ENCODE measurements at places on chromosomes 11 and 22.

GRCh38 chr11:45778341-45778740, 26.6 kb upstream of the SLC35C1 start:
- DNase-seq: no peak

DNA sequence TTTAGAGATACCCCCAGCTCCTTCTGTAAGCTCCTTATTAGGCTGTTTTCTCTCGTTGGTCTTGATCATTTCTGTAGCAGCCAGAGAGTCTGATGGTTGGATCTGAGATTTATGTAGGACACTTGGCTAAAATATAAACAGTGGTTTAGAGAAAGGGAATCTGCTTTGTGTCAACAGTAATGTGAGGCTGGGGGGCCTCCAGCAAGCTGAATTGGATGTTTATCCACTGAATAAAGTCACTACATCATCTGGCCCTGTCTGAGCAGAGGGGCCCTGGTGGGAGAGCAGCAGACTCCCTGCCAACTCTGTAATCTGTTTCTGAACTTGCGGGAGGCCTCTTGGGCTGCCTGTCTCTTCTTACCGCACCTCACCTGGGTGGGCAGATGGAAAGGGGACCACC, 328.5 kb upstream of the PLET1 start:
- DNase-seq: no peak

DNA sequence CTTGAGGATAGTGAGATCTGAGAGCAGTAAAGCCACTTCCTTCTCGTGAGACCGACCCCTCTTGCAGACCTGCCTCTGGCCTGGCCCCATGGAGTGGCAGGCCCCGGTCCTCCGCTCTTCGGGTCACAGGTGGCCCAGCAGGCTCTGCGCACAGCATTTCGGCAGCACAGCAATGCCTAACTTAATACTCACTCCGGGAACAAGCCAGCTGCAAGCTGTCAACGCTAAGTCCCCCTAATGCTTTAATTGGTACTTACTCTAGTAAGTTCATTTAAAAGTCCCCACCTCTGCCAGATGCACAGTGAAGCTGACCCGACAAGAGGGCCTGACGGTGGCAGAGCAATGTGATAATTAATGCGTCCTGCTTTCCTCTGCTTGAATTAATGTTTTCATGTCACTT, 349.3 kb upstream of the B3GAT1 start:
- no peak for DNase-seq

- DNase-seq: peak; percentile 18
These were observed 42.0 kb downstream of the CD82 start for GRCh38 chr11:44607319-44607962.

DNA sequence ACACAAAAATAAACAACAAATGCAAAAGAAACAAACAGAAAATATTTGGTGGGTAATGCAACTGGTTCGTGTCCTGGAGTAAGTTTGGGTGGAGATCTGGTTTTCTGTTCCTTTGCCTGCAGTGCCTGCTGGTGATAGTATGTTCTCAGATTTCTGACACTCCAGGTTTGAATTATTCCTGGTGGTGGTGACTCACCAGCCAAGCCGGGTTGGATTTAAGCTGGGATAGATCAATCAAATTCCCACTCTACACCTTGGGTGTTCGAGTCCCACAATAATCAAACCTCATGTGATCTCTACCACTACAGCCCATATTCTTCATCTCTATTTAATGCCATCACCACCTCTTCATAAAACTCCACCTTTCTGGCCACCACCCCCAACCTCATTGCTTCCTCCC, 421.8 kb downstream of the NTM start:
- DNase-seq: no peak

GRCh38 chr11:117417342-117417741, 89.7 kb downstream of the CEP164 start:
- DNase-seq: no peak

- DNase-seq: no peak
These were observed 43.8 kb downstream of the FLI1 start for GRCh38 chr11:128737704-128738103.

DNA sequence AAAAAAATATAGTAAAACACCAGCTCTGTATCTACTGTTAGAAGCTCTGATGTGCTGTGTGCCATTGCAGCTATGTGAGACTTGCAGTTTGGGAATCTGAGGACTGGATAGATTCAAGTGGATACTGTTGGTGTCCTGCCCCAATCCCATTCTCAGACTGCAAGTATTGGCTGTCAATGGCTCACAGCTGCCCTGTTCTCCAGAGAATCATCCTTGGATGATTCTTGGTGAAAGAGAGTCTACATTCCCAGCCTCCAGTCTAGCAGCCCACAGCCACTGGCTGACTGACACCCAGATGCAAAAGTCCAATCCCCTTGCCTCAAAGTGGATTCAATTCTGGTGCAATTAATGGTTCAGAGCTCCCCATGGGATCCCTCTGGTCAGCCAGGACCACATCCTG, 206.1 kb upstream of the MTNR1B start:
- DNase-seq: no peak

DNA sequence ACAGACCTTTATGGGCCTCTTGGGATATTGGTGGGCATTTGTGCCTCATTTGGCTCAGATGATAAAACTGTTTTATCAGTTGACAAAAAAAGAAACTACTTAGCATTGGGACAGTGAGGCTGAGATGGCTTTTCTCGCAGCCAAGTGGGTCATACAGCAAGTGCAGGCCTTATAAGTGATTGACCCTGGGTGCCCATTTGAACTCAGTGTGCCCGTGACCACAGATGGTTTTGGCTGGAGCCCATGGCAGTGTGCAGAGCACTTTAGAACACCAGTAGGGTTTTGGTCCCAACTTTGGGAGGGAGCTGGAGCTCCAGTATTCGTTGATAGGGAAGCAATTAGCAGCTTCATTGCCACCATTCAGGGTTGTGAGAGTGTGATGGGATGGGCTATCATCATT, 404.5 kb upstream of the LARGE1 start:
- DNase-seq: no peak

DNA sequence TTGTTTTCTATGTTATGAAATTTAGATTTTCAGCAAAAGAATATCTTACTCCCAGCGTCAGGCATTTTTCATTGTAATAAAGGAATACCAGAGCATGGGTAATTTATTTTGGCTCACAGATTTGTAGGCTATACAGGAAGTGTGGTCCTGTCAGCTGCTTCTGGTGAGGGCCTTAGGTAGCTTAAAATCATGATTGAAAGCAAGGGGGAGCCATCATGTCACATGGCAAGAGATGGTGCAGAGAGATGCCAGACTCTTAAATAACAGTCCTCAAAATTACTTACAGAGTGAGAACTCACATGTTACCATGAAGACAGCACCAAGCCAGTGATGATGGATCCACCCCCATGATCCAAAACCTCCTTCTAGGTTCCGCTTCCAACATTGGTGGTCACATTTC, 825.0 kb upstream of the CHORDC1 start:
- no peak for DNase-seq

DNA sequence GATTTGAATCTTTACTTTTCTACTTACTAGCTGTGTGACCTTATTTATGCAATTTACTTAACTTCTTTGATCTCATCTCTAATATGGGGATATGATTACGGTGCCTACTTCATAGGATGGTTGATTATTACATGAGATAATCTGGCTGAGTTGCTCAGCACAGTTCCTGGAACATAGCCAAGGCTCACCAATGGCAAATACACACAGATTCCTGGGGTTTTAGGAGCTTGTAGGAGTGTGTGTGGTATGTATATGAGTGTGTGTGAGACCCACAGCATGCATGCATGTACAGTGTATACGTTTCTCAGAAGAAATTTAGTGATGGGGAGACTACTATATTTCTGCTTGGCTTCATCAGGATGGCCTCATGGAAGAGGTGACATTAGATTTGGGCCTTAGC, 256.9 kb downstream of the KIRREL3 start:
- DNase-seq: no peak

- no peak for DNase-seq
These were observed 2.5 kb downstream of the MIF start for GRCh38 chr22:23896523-23897186.

GRCh38 chr11:119797123-119797611, 68.2 kb upstream of the NECTIN1 start:
- DNase-seq: no peak

DNA sequence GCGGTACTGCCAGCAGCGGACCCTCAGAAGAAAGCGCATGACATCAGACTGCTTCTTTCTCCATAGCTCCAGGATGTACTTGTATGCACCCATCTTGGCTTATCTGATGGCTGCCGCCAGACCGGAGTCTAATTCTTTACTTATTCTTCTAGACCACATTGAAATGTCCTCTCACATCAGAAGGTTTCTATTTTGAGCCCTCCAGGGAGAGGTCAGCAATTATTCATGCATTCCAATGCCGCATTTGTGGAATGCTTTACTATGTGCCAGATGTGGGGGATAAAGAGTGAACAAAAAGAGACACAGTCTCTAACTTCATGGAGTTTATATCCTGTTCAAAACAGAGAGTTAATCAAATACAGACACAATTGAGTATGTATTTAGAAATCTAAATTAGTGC, 230.1 kb downstream of the MIAT start:
- peak; percentile 87 for DNase-seq

- peak; percentile 9 for DNase-seq
These were observed 48.4 kb downstream of the ELP4 start for GRCh38 chr11:31558001-31558400.

DNA sequence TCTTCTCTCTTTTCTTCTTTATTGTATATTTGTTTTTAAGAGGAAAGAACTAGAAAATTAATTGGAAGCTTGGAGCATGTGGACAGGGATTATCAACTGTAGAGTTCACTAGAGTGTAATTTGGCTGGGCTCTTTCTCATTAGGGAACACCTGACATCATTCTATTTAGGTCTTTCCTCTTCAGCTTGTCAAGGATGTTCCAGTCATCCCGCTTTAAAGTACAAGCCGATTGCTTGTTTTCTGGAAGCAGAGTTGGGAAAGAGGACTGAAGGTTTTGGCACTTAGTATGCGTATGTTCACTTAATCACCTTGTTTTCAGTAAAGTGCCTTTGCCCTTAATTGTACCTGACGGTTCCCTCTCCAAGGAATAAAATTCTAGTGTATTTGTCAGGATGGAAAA, 111.6 kb downstream of the WNT11 start:
- DNase-seq: no peak

DNA sequence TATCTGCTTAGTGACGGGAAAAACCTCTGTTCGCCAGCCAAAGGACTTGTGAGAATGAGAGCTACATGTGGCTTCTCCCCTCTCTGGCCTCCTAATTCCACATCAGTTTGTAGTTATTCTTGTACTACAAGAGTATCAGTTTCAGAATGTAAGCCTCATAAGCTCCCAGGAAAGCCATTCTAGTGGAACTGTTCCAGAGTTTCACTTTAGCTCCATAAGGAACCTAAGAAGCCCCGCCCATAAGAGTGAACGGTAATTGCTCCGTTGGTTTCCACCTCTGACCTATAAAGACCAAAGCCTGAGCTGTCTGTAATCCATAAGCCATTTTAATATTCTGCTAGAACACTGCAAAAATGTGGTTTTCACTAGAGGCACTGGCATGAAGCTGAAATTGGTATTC, 53.0 kb downstream of the SIK3 start:
- peak; percentile 64 for DNase-seq

DNA sequence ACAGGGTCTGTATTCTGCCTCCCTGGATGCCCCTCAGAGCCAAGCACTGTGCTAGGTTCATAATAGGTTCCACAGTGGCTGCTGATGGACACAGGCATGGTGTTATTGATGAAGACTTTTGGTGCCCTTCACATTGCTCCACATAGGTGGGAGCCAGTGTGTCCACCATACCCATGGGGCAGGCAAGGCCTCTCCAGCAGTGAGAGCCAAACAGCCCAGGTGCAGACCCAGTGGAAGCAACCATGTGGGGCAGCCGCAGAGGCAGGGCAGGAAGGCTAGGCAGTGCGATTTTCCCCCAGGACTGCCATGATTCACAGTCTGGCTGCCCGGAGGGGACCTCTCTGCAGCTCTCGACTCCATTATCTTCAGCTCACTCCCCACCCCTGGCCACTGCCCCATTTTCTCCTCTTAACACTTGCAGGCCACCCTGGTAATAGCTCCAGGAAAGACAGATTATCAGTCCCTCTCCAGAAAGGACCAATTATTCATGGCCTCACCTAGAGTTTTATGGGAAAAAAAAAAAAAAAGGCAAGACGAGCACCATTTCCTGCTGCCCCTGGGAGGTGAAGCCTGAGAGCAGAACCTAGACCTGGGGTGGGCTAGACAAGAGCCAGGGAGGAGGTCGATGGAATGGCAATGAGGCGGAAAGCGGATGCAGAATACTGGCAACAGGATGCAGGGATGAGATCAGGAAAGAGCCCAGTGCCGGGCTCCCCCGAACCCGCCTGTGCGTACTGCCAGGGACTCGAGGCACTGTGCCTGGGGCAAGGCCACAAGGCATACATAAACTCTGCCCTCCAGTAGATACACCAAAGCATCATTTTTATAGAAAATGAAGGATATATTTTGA, 343.0 kb upstream of the NCAM1 start:
- no peak for DNase-seq

- DNase-seq: peak; percentile 5
These were observed 27.2 kb upstream of the PDGFD start for GRCh38 chr11:104191124-104191523.

DNA sequence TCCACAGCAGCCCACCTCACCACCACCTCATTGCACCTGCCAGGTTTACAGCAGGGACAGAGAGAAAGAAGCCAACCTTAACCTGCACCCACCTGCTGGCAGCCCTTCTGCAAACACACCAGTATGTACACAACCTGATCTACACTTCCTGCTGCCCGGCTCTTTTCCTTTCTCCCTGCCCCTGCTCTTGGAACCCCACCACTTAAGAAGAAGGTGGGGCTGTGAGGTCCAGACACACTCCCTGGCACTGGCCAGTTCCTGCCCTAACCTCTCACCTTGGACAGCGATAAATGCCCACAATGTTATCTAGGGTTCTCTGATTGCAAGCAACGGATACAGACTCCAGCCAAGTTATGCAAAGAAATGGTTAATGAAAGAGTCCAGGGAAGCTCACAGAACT, 10.8 kb upstream of the SLC35C1 start:
- no peak for DNase-seq

GRCh38 chr22:46012182-46012880, 35.4 kb upstream of the WNT7B start:
- DNase-seq: no peak

DNA sequence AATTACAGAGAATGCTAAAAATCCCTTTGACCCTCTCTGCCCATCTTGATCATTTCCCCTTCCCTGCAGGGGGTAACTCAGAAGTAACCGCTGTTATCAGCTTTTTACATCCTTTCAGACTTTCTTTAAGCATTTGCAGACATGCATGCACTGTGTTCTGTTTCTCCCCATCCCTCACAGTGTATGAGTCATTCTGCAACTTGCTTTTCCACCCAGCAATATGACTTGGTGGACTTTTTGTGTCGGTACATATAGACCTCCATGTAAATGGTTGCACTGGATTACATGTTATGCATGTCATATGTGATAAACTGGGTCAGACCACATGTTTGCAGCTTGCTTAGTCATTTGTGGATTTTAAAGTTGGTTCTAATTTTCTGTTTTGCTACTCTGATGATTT, 87.7 kb upstream of the NECTIN1 start:
- DNase-seq: peak; percentile 22

DNA sequence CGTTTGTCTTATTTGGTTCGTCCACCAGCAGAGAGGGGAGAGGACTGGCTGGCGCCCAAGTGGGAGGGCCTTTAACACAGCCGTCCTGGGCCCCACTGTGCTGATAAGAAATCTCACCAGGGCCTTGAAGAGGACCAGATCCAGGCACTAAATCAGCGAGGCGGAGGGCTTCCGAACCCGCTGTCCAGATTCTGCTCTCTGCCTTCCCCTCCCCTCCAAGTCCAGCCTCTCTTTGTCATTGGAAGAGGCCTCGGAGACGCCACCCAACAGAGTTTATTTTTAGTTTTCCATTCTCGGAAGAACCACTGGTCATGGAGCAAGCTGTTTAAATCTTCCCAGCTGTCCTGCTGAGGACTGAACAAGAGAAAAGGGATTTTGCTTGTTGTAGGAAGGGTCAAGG, 9.3 kb upstream of the FXYD6 start:
- peak; percentile 11 for DNase-seq

Data from astrocyte of the spinal cord (primary cell).